ENCODE measurements at places on chromosomes 6 and 20.

- DNase-seq: no peak
Measured at GRCh38 chr6:49548613-49549304, 1.7 kb upstream of the C6orf141 start.

GRCh38 chr6:115276881-115277565 lies 783.7 kb downstream of the FRK start:
- DNase-seq: no peak

GRCh38 chr20:10492065-10492464 lies 57.0 kb downstream of the SLX4IP start:
- no peak for DNase-seq

GRCh38 chr6:66940003-66940402 lies 1233.0 kb upstream of the EYS start:
- no peak for DNase-seq

GRCh38 chr20:973785-974194 lies 28.3 kb downstream of the RSPO4 start:
- no peak for DNase-seq

GRCh38 chr6:36912030-36912454 lies 26.3 kb downstream of the C6orf89 start:
- DNase-seq: no peak

- DNase-seq: no peak
Measured at GRCh38 chr6:103895136-103895535, 964.6 kb downstream of the HACE1 start.

DNA sequence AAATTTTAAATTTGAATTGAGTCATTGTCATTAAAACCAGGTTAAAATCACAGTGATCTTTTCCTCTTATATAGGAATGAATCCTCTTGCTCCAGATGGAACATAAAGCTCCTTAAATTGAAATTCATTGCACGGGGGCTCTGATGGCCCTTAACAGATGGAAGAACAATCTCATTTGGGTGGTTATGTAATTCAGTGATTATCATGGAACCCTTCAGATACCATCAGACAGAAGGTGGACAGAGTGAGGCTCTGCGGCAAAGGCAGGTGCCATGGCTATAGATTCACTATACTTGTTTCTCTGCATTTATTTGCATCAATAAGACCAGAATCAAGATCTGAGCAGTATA lies 17.8 kb upstream of the RNF182 start:
- no peak for DNase-seq
